Femur (tissue), 1 donor: ENCODE measurements at places on chromosomes 16 and 17.

GRCh38 chr16:28891964-28892890 is 13.9 kb downstream of the ATP2A1 start:
- no peak for DNase-seq

- DNase-seq: no peak
These were observed 146.6 kb downstream of the SKAP1 start for GRCh38 chr17:48283411-48283810.

DNA sequence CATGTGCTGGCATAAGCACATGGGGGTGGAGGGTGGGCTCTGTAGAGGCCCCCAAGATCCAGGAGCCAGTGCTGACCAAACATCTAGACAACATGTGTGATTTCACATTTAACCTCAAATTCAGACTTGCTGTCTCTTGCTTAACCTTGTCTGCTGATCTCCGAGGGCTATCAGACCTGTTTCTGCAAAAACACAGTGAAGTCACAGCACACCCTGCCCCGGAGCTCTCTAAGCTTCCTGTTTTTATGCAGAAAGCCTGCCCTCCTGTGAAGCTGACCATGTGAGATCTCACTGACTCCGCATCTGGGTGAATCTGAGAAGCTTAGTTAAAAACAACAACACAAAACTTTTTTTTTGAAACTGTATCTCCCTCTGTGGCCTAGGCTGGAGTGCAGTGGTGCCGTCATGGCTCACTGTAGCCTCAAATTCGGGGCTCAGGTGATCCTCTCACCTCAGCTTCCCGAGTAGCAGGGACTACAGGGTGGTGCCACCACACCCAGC is 6.6 kb upstream of the DPEP2 start:
- peak; percentile 52 for DNase-seq

DNA sequence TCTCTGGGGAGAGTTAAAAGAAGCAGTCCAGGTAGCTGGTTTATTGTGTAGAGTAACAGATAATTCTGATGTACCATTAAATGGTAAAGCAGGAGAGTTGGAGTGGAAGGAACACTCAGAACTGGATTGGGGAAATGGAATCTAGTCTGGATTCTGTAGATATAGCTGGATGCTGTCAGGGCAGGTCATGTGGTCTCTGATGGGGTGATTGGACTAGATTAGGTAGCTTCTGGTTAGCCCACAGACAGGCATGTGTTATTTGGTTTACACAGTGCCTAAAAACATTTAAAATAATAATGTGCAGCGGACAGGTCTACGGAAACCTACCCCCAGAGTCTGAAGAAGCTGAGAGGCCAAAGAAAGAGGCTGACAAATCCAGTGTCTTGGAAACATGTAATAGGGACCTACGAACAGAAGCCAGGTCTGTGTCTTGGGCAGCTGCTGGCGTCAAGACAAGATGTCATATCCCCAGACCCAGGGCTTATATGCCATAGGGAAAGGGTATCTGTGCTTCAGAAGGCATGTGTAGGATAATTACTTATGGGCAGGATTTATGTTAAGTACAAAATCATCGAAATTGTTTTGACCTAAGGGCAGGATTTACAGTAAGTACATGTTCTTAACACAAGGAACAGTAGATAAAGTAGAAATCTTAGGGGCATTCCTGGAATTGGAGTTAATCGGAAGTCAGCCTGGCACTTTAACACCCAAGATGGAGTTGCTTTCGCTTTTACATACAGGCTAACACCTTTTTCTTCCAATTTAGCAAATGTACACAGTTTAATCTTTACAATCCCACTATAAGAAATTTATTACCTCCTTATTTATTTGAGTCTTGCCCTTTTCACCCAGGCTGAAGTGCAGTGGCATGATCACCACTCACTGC is 12.4 kb downstream of the LUC7L3 start:
- DNase-seq: no peak
